ENCODE measurements at places on chromosomes 7 and 10.
A peak's percentile ranks its signal among the peaks of the same experiment; 100 is the strongest.

- no peak for DNase-seq
These were observed 13.1 kb downstream of the JAKMIP3 start for GRCh38 chr10:132078746-132079345.

GRCh38 chr10:77529050-77529576 is 108.5 kb downstream of the KCNMA1 start:
- DNase-seq, result no peak

DNA sequence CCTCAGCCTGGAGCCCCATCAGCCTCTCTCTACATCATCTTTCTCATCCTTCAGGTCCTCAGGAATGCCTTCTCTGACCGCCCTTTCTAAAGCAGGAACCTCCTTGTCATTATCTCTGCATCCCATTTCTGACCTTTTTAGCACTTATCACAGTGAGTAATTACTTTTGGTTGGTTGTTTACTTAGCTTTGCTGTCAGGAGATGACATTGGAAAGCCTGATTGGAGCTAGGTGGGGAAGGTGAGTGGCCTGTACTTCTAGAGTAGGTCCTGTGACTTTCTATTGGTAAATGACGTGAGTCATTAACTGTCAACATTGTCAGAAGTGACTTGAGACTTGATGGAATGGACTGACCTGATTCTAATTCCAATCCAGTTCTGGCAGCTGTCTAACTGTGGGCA is 9.3 kb upstream of the SLC25A13 start:
- no peak for DNase-seq

GRCh38 chr7:110804501-110804900 is 286.4 kb upstream of the LRRN3 start:
- DNase-seq, result no peak

DNA sequence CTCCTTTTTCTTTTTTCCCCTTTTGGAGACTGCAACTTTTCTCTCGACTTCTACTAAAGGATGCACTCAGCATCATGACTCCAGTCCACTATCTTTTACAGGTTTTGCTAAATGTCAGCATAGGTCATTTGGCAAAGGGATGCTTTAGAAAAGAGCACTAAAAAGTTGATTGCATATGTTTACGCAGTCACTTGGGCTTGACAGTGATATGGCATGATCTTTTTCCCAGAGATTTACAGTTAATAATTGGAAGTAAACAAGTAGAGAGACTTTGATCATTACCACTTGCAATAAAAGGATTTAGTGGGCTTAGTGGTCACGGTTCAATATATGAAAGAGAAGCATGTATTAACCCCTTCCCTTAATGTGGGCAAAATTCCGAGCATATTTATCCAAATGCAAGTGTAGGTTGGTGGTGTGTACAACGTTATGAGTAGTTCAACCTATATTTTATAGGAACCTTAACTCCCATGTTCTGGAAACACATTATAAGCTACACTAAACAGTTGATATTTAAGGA is 1.8 kb downstream of the BMI1 start:
- DNase-seq, result no peak

DNA sequence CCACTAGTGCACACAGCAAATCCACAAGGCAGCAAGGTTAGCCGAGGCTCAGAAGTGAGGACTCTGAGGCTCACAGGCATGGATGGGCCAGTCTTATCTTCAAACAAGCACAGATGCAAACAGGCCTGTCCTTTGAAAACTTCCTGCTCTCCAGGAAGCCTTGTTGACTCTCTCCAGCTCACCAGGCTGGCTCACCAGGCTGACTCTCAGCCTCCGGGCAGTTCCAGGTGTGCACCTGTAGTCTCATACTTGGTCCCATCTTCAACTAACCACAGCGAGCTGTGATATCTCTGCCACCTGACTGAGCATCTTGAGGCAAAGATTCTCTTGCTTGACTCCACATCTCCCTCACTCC is 173.9 kb upstream of the ZMIZ1 start:
- DNase-seq, result peak; percentile 7

- DNase-seq, result no peak
These were observed 95.3 kb downstream of the HOXA1 start for GRCh38 chr7:27000496-27000895.

DNA sequence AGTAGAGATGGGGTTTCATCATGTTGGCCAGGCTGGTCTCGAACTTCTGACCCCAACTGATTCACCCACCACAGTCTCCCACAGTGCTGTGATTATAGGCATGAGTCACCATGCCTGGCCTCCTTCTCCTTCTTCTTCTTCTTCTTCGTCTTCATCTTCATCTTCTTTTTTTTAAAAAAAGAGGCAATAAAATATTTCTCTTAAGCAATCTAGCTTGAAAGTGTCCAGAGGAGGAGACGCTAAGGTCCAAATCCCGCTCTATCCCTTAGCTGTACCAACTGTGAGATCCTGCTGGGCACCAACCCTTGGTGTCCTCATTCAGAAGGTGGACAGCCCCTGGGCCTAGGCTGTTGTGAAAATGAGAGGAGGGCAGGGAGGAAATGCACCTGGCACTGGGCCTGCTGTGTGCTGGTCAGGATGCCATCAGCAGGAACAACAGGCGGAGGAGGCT is 13.9 kb upstream of the PSAP start:
- DNase-seq, result no peak

DNA sequence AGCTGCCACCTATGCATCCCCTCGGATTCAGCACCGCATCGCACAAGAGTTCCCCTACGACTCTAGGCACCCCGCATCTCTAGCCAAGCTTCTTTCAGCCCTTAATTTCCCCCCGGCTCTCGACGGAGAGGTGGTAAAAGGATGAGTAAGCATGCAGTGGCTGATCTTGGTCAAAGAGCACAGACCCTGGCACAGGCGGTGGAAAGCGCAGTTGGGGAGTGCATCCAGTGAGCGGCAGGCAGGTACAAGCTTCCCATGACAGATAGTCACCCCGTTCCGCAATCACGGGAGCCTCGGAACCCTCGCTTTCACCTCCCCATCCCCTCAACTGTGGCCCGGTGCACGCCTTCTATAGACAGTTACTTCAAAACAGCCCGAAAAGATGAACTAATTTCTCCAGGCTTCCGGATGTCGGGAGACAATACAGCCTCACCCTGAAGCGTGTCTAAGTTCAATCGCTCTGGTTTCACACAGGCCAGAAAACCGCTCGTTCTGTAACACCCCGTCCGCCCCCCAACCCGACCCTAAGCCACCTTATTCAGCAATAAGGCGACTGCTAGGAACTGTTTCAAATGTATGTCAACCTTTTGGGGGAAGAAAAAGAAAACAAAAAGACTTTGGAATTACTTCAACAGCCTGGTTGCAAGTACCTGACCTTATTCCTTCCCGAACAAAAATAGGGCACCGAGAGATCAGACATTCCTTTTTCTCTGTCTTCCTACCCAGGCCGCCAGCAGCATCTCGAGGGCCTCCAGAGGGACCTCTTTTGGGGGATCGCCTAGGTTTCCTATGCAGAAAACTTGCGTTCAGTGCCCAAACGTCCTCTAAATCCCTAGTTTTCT is 1.4 kb downstream of the RHEB start:
- DNase-seq, result peak; percentile 21

DNA sequence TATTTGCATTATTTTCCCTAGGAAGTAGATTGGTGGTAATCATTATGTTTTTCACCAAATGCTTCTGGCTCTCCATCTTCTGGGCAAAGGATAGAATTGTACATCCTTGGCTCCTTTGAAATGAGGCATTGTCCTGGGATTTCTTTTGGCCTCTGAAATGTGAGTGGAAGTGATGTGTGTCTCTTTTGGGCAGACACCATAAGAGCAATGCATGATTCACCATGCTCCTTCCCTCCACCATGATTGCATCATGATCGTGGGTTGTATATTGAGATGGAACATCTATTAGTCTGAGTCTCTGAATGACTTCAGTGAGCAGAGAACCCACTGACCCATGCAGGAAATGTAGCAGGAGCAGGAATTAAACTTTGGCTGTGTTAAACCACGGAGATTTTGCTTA is 49.2 kb downstream of the ADRA2A start:
- DNase-seq, result no peak

- no peak for DNase-seq
These were observed 37.0 kb downstream of the PFKP start for GRCh38 chr10:3104251-3104918.

- DNase-seq, result peak; percentile 65
These were observed 352.0 kb downstream of the PCLO start for GRCh38 chr7:82810558-82811259.

- DNase-seq, result no peak
These were observed 45.6 kb upstream of the SGCE start for GRCh38 chr7:94701555-94701973.

- no peak for DNase-seq
These were observed 107.2 kb upstream of the NPTX2 start for GRCh38 chr7:98509836-98510235.

DNA sequence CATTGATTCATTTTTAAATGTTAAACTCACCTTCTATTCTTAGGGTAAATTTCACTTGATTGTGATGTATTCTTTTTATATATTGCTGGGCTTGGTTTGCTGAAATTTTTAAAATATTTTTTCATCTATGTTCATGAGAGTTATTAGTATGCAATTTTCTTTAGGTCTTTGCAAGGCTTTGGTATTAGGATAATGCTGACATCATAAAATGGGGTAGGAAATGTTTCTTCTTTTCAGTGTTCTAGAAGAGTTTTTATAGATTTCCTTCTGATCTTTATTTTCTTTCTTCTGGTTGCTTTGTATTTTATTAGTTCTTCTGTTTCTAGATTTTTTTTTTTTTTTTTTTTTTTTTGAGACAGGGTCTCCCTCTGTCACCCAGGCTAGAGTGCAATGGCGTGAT is 56.3 kb downstream of the AHCYL2 start:
- DNase-seq, result no peak

DNA sequence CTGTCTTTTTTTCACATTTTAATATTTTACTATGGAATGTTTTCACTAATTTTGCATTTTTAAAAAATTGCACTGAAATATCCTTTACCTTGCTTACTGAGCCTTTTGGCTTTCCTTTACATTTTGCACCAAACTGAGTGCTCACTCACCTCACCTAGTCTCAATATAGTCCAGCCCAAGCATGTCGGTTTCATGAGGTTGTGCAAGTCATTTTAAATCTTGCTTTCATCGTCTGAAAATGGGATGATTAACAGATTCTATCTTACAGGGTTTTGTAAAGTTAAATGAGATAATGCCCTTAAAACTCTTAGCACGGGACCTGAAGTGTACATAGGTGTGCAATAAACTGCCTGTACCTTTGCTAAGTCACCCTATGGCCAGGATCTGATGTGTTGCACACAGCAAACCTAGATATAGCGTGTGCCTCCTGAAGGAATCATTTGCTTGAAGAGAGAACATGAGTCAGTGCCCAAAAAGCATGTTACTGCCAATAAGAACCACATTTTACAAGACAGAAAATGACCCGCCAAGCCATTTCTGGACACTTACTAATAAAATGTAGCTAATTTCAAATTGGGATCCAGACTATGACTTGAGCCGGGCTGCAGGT is 199.8 kb downstream of the JCAD start:
- no peak for DNase-seq

- no peak for DNase-seq
These were observed 657.3 kb downstream of the TYW1 start for GRCh38 chr7:67653856-67654454.

- DNase-seq, result no peak
These were observed 21.9 kb downstream of the ADCYAP1R1 start for GRCh38 chr7:31074120-31074383.

DNA sequence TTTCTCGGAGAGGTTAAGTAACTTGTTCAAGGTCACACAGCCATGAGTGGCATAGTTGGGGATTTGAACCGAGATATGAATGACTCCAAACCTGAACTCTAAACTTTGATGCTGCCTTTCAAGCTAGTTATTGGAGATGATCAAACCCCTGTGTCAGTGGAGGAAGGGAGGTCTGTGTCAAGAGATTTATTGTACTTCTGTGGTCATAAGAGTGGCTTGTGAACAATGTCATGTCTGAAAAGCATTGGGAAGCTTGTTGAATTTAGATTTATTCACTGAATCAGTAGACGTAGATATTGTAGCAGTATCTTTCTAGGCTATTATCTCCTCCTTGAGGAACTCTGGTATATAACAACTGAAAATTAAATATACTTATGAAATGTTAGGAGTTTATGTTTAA is 27.3 kb downstream of the SNX10 start:
- DNase-seq, result no peak

GRCh38 chr7:98372993-98373392 is 27.9 kb downstream of the BAIAP2L1 start:
- no peak for DNase-seq

GRCh38 chr7:144513334-144513733 is 109.8 kb upstream of the NOBOX start:
- DNase-seq, result peak; percentile 57

DNA sequence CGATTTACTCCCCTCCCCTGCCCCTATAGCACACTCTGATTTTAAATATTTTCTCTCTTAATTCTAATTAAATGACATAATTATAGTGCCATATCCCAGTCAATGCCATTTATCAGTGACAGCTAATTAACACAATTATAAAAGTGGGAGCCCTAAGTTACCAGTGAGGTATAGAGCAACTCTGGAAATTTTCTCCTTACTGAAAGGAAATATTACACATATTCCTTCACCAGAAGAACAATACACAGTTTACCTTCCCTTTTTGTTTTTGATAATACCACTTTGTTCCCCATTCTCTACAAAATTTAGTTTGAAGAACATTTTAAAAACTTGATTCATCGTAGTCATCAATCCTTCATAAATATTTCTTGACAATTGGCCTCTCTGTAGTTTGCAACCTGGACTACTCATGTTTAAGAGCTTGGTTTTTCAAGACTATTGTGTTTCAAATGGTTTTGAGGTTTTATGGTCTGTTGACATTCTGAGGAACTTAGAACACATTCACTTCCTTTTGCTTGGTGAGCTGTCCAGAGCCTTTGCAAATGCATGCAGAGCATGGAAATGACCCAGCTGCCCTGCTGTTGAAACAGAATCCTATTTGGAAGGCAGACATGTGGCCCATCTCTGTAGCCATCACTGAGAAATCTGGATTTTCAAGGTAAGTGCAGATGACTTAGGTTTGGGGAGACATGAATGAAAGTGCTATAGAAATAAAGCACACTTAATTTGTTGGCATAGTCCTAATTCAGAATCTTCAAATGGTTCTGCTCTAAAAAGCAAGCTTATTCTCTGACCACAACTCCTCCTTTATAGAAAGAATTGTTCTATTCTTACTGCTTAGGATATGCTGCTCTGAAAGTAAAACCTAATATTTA is at the start of gene GPR141:
Gene GPR141 (plus strand): TSS at position 521 of the 875 bp plus-strand sequence. CDS start 56,628 bp downstream, outside the sequence.
- no peak for DNase-seq

GRCh38 chr7:4279216-4279615 is 402.9 kb upstream of the FOXK1 start:
- no peak for DNase-seq

DNA sequence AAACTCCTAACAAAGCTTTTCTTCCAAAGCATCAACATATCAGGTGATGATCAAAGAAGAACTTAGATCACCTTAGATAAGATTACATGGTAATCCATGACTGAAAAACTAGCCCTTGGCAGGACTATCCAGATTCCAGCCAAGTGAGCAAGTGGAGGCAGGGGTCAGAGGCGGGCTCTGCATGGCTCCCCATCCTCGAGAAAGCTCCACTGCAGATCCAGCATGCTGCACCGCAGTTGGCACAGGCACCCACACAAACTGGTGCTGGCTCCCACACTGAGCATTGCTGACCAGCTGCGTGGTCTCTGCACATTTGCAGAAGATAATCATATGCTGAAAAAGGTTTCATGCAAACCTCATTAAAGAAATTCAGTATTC is 10.1 kb downstream of the PSAP start:
- no peak for DNase-seq

GRCh38 chr7:141291541-141291940 is 217.7 kb downstream of the TMEM178B start:
- DNase-seq, result no peak

- DNase-seq, result no peak
These were observed 19.4 kb downstream of the NOBOX start for GRCh38 chr7:144384071-144384470.

Data from COR-L47 (cell line).